HS-5 (cell line): ENCODE measurements at places on chromosomes 3 and 15.

DNA sequence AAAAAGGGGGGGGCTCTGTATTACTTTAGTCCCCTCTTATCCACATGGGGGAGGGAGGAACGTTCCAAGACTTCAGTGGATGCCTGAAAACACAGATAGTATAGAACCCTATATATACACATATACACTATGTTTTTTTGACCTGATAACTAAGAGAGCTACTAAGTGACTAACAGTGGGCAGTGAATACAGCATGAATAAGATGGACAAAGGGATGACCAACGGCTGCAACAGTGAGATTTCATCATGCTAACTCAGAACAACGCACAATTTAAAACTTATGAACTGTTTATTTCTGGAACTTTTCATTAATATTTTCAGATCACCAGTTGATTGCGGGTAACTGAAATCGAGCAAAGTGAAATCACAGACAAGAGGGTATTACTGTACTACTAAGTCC is 7.3 kb downstream of the DCUN1D1 start:
- DNase-seq = no peak

- no peak for DNase-seq
Measured at GRCh38 chr3:81632659-81633058, 128.8 kb downstream of the GBE1 start.

DNA sequence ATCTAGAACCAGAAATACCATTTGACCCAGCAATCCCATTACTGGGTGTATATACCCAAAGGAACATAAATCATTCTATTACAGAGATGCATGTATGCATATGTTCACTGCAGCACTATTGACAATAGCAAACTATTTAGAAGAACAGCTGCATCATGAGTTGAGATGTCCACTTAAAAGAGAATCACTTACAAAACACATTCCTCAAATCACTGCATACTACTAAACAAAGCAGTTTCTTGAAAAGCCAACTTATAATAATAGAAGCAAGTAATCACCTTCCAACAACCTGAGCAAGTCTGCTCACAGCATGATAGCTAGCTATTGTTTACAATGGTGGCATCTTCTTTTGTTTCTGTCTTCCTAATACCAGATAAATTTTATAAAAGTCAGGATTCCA is 454.7 kb upstream of the ADAMTS9 start:
- DNase-seq = no peak

- DNase-seq = no peak
Measured at GRCh38 chr15:40951764-40952163, 1.5 kb upstream of the CHAC1 start.

- no peak for DNase-seq
Measured at GRCh38 chr3:9898467-9899241, 4.0 kb upstream of the IL17RE start.

DNA sequence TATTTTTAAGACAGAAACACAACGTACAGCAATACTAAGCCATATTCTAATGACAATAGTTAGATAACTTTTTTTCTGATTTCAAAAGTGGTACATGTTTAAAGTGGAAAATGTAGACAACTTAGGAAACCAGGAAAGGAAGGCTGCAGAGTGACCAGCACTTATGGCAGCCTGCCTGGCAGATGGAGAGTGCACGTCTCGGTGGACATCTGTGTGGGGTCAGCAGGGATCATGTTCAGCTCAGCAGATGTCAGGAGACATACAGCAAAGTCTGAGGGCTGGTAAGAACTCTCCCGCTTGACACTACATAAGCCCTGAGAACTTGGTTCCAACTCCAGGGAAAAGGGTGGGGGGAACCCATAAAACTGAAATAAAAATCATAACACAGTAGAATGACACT is 128.6 kb upstream of the ADPGK start:
- no peak for DNase-seq

GRCh38 chr3:101181801-101182200 is 138.6 kb downstream of the IMPG2 start:
- no peak for DNase-seq

- peak; percentile 39 for DNase-seq
Measured at GRCh38 chr3:59809016-59809415, 759.2 kb upstream of the CFAP20DC start.

- no peak for DNase-seq
Measured at GRCh38 chr3:171749124-171749523, 61.2 kb downstream of the PLD1 start.

DNA sequence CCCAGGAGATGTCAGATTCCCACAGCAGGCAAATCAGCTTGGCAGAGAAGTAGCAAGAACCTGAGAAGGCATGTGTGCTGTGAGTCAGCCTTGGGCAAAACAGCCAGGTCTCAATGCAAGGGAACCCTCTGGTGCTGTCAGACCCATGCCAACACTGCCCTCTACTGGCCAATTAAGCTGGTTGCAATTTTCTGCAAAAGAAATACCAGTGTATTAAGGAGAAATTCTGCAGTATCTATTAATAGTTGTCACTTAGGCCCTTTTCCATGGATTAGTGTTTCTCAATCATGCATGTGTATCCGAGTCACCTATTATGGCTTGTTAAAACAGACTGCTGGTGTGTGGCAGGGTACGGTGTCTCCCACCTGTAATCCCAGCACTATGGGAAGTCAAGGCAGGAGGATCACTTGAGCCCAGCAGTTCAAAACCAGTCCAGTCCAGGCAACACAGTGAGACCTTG is 26.2 kb downstream of the MAP4 start:
- DNase-seq = peak; percentile 74

- no peak for DNase-seq
Measured at GRCh38 chr3:161253711-161254110, 32.6 kb downstream of the NMD3 start.

GRCh38 chr15:100569391-100569790 is 32.6 kb downstream of the LINS1 start:
- no peak for DNase-seq

DNA sequence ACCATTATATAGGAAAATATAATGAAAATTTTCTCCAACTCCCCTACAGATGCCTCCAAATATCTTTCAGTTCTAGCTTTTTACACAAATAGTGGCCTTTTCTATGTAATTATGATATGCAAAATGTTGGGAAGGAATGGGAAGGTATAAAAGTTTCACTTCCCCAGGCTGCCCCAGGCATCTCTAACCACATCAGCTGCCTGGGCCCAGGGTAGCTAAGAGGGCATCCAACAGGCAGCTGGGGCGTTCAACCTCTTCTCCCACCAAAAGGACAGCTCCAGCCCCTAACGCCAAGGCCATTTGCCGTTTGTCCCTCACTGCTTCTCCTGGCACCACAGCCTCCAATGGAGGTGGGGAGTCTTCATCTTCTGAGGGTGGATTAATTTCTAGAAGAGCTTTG is 188.1 kb upstream of the TSC22D2 start:
- DNase-seq = no peak

DNA sequence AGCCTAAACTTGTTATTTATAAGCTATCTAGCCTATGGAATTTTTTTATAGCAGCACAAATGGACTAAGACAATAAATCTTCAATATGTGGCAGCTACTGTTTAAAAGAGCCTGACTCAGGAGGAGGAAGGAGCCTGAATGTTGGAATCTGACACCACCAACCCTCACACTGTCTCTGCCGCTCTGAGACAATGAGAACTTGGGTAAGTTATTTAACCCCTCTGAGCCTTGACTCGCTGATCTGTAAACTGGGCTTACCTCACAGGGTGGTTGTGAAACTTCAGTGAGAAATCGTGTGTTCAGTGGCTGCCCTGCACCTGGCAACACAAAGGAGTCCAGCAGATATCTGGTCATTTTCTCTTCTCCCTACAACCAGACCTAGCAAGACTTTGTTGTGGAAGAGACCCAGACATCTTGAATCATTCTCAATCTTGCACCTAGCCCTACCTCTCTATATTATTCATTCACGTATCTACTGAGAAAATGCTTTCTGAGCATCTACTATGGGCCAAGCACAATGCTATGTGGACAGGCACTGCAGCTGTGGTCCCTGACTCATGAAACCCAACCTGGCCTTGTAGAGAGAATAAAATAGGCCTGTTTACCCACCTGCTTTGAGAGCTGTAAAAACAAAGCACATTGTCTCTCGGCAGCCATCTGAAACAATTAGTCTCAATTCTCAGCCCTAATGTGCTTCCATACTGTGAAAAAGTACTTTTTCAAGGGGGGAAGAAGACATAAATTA is 81.9 kb upstream of the SLC25A36 start:
- DNase-seq = no peak

GRCh38 chr3:36135863-36136262 is 244.4 kb upstream of the STAC start:
- DNase-seq = no peak

- DNase-seq = no peak
Measured at GRCh38 chr3:145902166-145902565, 258.8 kb downstream of the PLOD2 start.

DNA sequence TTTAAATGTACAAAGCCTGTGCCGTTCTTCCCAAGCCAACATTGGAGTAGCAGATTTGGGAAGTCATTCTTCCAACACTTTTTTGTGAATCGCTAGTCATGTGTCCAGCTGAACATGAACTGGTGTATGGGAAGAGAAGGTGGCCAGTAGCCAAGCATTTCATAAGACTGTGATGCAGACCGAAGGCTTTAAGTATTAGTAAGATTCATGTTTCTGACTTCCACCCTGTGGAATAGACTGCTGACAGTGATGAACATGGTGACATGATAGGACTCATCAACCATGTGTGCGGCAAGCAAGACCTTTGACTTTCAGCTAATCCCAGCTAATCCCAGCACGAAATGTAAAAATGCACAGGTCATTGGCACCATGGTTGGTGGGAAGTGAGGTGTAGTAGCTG is 48.3 kb upstream of the THSD4 start:
- peak; percentile 90 for DNase-seq

DNA sequence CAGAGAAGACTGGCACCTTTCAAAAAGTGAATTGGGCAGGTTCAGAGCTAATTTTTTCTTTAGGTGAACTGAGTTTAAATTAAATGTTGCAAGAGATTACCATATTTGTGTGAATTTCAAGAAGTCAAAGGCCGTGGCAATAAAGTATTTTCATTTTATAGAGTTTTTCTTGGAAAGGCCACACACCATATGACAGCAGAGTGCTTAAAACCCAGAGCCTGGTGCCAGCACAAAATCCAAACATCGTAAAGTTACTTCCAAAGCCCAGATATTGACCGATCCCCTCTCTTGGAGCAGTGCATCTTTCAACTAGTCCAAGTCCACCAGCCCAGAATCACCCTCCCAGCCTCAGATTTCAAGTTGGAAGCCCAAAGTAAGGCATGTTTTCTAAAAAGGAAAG is 164.5 kb downstream of the VGLL4 start:
- DNase-seq = no peak

- no peak for DNase-seq
Measured at GRCh38 chr3:48240000-48240963, 622 bp upstream of the ZNF589 start.

DNA sequence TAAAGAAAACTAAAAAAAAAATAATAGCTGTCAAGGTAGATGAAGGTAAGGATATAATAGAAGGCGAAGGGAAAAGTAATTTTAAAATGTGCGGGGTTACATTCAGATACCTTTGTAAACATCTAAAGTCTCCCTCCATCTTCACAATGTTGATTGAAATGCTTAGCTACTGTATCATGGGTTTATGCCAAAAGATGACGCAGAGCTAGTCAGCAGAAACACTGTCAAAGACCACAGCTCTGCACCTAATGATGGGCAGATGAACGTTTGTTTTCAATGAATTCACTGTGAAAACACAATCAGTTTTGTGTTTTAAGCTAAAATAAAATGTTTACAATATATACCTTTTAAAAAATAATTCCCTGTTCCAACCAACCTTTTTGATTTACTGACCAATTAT is 61.2 kb downstream of the RFTN1 start:
- DNase-seq = peak; percentile 50

DNA sequence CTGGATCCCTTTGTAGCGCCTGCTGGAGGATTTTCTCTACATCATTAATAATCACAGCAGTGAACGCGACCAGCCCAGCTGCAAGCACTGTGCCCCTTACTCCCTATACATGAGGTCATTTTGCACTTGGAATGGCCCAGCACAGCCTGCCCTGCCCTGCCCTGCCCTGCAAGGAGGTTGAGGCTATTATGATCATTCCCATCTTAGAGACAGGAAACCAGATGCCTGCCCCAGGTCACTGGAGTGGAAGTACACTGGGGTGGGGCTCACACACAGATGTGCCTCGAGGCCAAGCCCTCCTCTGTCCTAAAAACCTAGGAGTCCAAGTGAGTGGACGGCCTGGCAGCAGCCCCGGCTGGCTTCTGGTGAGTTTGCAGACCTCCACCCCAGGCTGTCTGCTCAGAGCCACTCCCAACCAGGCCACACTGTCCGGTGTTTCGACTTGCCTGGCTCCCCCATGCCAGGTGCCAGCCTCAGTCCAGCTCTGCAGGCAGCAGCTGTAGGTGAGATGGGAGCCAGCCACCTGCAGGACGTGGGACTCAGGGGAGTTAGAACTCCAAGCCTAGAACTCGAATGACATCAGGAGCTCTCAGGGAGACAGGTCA is 30.4 kb upstream of the SEC61A1 start:
- DNase-seq = no peak
